ENCODE measurements at places on chromosomes 2 and 18. TPM values are rescaled to one million over a fixed set of nuclear protein-coding genes. Genes with fewer than 3 reads are reported as not detected.

Gene PCARE
- polyA plus RNA-seq: not detected

Gene TXNDC9
- polyA plus RNA-seq: 25.9 TPM

Gene ATP6V1B1
- polyA plus RNA-seq: 0.21 TPM

Gene CXXC1
- polyA plus RNA-seq: 72.1 TPM

Gene PFN4
- polyA plus RNA-seq: not detected

Gene FLACC1
- polyA plus RNA-seq: 0.60 TPM

Gene TUBA3E
- 0.12 TPM for polyA plus RNA-seq

Gene PAPOLG
- polyA plus RNA-seq: 3.5 TPM

Gene AGAP1
- polyA plus RNA-seq: 19.2 TPM

Gene PRSS56
- polyA plus RNA-seq: not detected

Gene GPAT2
- 6.5 TPM for polyA plus RNA-seq

Measured in small intestine (tissue), 16 donors.